ENCODE measurements at places on chromosomes 2 and 18.

DNA sequence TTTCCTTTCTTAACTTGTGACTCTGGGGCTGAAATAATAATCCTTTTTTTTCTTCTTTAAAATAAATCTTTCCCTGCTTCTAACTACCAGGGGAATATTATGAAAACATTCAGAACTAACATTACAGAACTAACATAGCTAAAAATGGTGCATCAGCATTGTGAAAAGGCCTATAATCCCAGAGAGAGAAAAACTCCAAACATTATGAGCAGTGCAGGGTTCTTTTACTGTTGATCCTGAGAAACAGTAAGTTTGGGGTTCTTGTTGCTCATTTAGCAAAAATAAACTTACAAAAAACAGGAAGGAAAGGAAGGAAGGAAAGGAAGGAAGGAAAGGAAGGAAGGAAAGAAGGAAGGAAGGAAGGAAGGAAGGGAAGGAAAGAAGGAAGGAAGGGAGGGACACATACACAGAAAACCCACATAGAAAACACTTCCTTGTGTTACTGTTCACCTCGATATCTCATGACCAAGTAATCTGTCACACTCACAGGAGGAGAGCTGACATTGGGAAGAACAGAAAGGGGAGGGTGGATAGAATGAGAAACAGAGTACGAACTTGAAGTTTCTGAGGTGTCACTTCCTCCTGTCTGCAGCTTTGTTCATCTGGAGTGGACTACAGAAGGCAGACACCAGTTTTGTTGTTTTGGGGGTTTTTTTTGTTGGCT, 18.4 kb upstream of the PIK3C3 start:
- no peak for DNase-seq

- DNase-seq: peak; percentile 85
These were observed 107.7 kb upstream of the PPP1CB start for GRCh38 chr2:28643911-28644334.

DNA sequence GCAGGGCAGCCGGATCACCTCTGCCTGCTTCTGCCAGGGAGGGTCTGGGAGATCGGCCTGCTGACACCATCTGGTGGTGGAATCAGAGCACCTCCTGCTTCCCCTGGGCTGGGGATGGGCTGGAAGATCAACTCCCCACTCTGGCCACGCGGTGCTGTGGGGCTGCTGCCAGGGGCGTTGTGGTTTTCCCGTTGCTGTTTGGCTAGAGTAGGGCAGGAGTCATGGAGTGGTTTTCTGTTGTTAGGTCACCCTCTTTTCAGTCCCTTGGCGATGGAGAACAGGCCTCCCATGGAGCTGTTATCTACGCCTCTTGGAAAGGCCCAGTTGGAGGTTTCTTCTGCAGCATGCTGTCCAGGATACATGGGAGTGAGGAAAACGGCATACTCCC, 15.2 kb downstream of the BCL2L11 start:
- DNase-seq: peak; percentile 30

DNA sequence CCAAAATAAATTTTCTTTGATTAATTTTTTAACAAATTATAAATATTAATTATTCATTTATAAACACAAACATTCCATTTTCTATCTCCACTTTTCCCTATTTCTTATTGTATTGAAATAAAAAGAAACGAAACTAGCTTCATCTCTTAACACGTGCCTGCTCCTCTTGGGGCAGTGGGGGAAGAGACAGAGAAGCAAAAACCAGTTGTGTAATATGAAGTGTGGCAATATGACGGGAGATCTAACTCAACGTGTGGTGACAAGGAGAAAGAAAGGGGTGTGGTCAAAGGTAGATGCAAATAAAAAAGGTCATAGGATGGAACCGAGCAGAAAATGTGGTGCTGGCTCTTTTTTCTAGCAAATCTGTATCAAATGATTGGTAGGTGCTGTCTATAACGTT, 106.9 kb upstream of the SLC8A1 start:
- no peak for DNase-seq

- peak; percentile 45 for DNase-seq
These were observed 50.0 kb downstream of the LPIN1 start for GRCh38 chr2:11796190-11797171.

Measured in EH (cell line).